ENCODE measurements at places on chromosomes 2 and 18. TPM values are rescaled to one million over a fixed set of nuclear protein-coding genes. Genes with fewer than 3 reads are reported as not detected.

Gene HOXD4
- 27.8 TPM for total RNA-seq

Gene TNFRSF11A
- 5.4 TPM for total RNA-seq

Gene TP53I3
- 45.1 TPM for total RNA-seq

Gene DHRS9
- 2.2 TPM for total RNA-seq

Gene CROCC2
- total RNA-seq, result 0.13 TPM

Gene PRKAG3
- total RNA-seq, result not detected

Gene G6PC2
- not detected for total RNA-seq

Gene DUSP2
- 11.8 TPM for total RNA-seq

Gene STK17B
- 41.0 TPM for total RNA-seq

Gene PIK3C3
- total RNA-seq, result 70.7 TPM

Gene IL18RAP
- total RNA-seq, result 2.0 TPM

Gene TTC21B
- total RNA-seq, result 15.2 TPM

Gene IL36G
- not detected for total RNA-seq

- H3K4me3 ChIP-seq, result no peak overlapping the region
- no peaks in the 10 kb centered on the region for H3K27me3 ChIP-seq
- no peaks in the 10 kb centered on the region for H3K4me1 ChIP-seq
- H3K36me3 ChIP-seq, result no peaks in the 10 kb centered on the region
Measured at GRCh38 chr2:65716698-65717097, 284.3 kb upstream of the SPRED2 start.

GRCh38 chr2:174473796-174474195 lies 13.0 kb downstream of the GPR155 start:
- no peaks in the 10 kb centered on the region for H3K36me3 ChIP-seq
- no peak for DNase-seq
- no peaks in the 10 kb centered on the region for H3K27me3 ChIP-seq
- no peak overlapping the region for H3K27ac ChIP-seq

DNA sequence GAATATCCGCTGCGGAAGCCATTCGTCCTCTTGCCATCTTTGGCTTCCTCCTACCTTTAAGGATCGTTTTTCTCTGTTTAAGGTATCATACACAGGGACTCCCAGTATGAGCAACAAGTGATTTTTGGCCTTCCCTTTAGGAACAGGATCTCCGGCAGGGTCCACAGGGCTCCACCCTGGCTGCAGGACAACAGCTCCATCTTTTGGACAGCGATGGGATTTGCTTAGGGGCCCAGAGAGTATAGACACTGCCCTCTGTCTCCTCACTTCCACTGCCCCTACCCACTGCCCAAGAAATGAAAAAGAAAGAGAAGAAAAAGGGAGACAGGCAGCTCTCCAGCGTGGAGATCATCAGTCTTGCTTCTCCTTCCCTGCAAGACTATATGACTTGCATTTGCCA lies 224.5 kb downstream of the UXS1 start:
- no peak overlapping the region for H3K27ac ChIP-seq
- no peaks in the 10 kb centered on the region for H3K4me1 ChIP-seq
- H3K36me3 ChIP-seq, result no peaks in the 10 kb centered on the region
- H3K27me3 ChIP-seq, result no peaks in the 10 kb centered on the region

DNA sequence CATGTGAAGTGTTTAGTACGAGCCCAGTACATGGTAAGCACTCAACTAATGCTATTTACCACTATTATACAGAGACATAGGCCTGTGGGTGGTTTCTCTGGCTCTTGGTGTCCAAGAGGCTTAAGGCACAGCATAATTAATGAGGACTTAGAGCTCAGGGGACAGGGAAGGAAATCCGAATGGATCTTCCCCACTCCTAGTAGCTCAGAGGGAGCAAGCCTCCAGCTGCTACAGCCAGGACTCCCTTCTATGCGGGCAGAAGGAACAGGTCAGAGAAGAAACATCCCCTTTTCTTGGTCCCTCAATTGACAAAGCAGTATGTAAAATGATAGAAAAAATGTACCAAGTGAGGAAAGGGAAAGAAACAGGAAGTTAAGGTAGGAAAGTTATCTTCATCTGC lies 261.3 kb upstream of the STON1 start:
- no peaks in the 10 kb centered on the region for H3K27me3 ChIP-seq
- H3K36me3 ChIP-seq, result no peaks in the 10 kb centered on the region
- DNase-seq, result no peak
- no peaks in the 10 kb centered on the region for H3K4me1 ChIP-seq

DNA sequence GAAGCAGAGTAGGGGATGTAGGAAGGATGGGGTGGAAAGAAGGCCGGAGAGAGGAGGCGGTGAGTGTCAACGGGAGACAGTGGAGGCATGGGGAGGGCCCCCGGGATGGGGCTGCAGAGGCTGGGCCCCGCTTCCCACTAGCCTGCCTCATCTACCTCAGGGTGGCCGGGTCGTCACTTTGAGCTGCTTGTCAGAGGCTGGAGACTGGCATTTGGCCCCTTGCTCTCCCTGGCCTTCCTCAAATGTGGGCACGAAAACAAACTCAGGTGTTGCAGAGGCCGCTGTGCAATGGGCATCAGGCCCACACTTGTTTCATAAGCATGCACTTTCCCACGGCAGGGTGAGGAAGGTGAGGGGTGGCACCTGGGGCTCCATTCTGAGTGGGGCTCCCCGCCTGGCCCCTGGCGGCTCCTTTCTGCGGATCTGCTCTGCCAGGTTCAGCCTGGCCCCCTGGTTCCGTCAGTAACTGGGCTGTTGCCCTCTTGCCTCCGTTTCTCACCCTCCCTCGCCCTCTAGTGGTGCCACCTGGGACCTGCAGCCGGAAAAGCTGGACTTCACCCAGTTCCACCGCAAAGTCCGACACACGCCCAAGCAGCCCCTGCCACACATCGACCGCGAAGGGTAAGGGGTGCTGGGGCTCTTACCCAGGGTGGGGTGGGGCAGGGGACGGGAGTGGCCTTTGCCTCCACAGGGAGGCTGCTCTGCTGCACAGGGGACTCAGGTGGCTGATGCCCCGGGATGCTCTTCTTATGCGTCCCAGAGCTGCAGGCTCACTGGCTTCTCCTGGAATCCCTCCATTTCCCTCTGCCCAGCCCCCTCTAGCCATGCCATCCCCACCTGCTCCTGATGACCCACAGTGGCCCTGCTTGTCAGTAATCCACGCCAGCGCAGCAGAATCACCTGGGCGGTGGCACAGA lies 125.4 kb downstream of the CTIF start:
- H3K27me3 ChIP-seq, result no peaks in the 10 kb centered on the region
- H3K4me1 ChIP-seq, result peaks cover 5% of the 10 kb centered on the region
- H3K36me3 ChIP-seq, result no peaks in the 10 kb centered on the region
- H3K4me3 ChIP-seq, result no peak overlapping the region
- no peak overlapping the region for H3K27ac ChIP-seq

GRCh38 chr2:230318190-230319121 lies 8.5 kb upstream of the SP140L start:
- H3K4me1 ChIP-seq, result no peaks in the 10 kb centered on the region
- no peak overlapping the region for H3K27ac ChIP-seq
- no peaks in the 10 kb centered on the region for H3K27me3 ChIP-seq

DNA sequence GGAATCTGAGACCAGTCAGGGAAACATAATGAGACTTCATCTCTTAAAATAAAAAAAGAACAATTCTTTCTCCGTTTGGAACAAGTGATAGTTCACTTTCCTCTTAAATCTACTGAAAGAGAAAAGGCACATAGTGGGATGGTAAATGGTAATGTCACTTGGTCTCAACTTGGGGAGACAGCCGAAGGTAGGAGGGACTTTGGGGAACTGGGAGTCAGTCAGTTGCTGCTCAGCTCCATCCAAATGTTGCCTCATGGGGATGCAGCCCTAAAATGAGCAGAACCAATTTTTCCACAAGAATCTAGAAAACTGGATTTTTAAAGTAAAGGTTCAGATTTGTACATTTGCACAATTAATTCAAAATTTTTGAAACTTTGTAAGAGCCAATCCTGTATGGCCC lies 19.2 kb downstream of the RASGRP3 start:
- no peak overlapping the region for H3K27ac ChIP-seq
- DNase-seq, result no peak
- no peaks in the 10 kb centered on the region for H3K27me3 ChIP-seq
- H3K4me3 ChIP-seq, result no peak overlapping the region
- H3K36me3 ChIP-seq, result no peaks in the 10 kb centered on the region
- H3K4me1 ChIP-seq, result no peaks in the 10 kb centered on the region

GRCh38 chr18:51622702-51623101 lies 425.2 kb upstream of the MEX3C start:
- no peak overlapping the region for H3K27ac ChIP-seq
- DNase-seq, result no peak
- H3K4me3 ChIP-seq, result no peak overlapping the region
- H3K36me3 ChIP-seq, result no peaks in the 10 kb centered on the region
- no peaks in the 10 kb centered on the region for H3K4me1 ChIP-seq
- H3K27me3 ChIP-seq, result no peaks in the 10 kb centered on the region

GRCh38 chr2:240742602-240743095 lies 51.0 kb downstream of the AQP12A start:
- H3K4me1 ChIP-seq, result no peaks in the 10 kb centered on the region
- no peak overlapping the region for H3K27ac ChIP-seq
- DNase-seq, result no peak
- H3K4me3 ChIP-seq, result no peak overlapping the region

- H3K4me1 ChIP-seq, result no peaks in the 10 kb centered on the region
- H3K27ac ChIP-seq, result no peak overlapping the region
- H3K4me3 ChIP-seq, result no peak overlapping the region
- no peaks in the 10 kb centered on the region for H3K36me3 ChIP-seq
- DNase-seq, result no peak
Measured at GRCh38 chr18:50142441-50143120, 52.4 kb downstream of the MYO5B start.

DNA sequence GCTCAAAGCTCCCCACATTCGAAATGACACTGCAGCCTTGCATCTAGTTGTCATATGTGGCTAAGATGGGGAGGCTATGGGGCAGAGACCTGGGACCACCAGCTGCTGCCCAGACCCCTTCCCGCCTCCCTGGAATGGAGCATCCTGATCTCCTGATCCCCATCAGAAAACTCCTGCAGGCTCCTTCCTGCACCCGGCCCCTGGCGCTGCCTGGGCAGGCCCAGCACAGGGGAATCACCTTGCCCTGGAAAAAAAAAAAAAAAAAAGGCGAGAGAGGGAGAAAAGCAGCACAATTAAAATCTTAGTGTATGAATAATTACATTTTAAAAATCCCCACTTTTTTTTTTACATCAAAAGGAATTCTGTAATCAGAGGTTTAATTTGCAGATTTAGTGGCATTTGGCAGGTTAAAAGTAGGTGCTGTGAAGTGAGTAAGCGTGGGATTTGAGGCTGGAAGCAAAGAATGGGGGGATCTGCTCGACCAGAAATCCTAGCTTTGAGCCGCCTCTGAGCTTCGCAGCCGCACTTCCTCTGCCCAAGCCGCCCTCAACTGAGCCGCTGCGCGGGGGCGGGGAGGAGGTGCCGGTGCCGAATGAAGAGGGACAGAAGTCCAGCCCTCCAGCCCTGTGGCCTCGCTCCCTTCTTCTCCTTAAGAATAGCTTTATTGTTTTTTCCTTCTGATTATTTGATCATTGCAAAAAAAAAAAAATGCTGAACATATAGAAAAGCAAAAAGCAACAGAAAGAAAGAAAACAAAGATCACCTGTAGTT lies 30.0 kb downstream of the THNSL2 start:
- H3K27ac ChIP-seq, result no peak overlapping the region
- no peaks in the 10 kb centered on the region for H3K4me1 ChIP-seq
- peak overlapping the region; percentile 14 for H3K4me3 ChIP-seq
- DNase-seq, result peak; percentile 66
- no peaks in the 10 kb centered on the region for H3K27me3 ChIP-seq

- H3K27ac ChIP-seq, result no peak overlapping the region
- H3K4me3 ChIP-seq, result no peak overlapping the region
- H3K4me1 ChIP-seq, result no peaks in the 10 kb centered on the region
- peak; percentile 53 for DNase-seq
- H3K27me3 ChIP-seq, result no peaks in the 10 kb centered on the region
Measured at GRCh38 chr18:76506395-76506794, 11.4 kb upstream of the ZNF516 start.

GRCh38 chr2:205936446-205936845 lies 149.5 kb downstream of the INO80D start:
- H3K4me3 ChIP-seq, result no peak overlapping the region
- no peak overlapping the region for H3K27ac ChIP-seq
- H3K36me3 ChIP-seq, result no peaks in the 10 kb centered on the region
- no peaks in the 10 kb centered on the region for H3K4me1 ChIP-seq

- H3K36me3 ChIP-seq, result no peaks in the 10 kb centered on the region
- H3K4me1 ChIP-seq, result no peaks in the 10 kb centered on the region
- no peak for DNase-seq
- H3K4me3 ChIP-seq, result no peak overlapping the region
- H3K27me3 ChIP-seq, result no peaks in the 10 kb centered on the region
Measured at GRCh38 chr2:151576080-151576479, 158.2 kb downstream of the NEB start.

DNA sequence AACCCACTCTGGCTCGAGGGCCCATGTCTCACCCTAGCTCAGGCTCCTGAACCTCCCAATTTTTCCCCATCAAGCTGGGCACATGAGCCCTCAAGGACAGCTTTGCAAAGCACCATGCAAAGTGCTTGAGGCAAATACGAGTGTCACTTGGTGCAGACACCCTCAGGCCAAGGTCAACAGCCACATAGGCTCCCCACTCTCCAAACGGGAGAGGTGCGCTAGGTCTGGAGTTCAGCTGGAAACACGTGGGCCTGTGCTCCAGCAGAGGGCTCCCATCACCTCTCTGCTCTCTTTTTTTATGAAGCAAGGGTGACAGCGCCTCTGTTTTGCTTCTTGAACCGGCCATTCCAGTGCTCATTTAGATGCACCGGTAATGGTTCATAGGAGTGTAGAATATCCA lies 11.9 kb upstream of the ARHGAP25 start:
- H3K4me3 ChIP-seq, result no peak overlapping the region
- H3K27me3 ChIP-seq, result no peaks in the 10 kb centered on the region
- DNase-seq, result no peak
- no peak overlapping the region for H3K27ac ChIP-seq
- no peaks in the 10 kb centered on the region for H3K4me1 ChIP-seq
- H3K36me3 ChIP-seq, result no peaks in the 10 kb centered on the region

DNA sequence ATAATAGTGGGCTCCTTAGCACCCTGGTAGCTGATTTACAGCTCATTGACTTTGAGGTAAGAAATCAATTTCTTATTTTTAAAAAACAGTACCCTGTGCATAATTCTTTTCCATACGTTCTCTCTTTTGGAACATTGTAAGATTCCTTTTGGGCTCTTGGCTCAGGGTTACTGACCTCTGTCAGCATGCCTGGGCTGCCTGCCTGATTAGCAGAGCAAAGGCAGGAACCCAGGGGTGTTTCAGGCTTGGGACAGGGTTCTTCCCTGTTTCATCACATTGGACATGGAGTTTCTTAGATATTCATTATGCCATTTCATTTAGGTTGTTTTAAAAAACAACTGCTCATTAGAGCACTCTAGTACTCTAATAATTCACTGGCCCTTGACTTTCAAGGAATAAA lies 73.8 kb upstream of the ITM2C start:
- H3K4me3 ChIP-seq, result no peak overlapping the region
- no peaks in the 10 kb centered on the region for H3K36me3 ChIP-seq
- no peak overlapping the region for H3K27ac ChIP-seq
- H3K4me1 ChIP-seq, result no peaks in the 10 kb centered on the region

- no peak overlapping the region for H3K27ac ChIP-seq
- no peaks in the 10 kb centered on the region for H3K4me1 ChIP-seq
- no peak overlapping the region for H3K4me3 ChIP-seq
- no peaks in the 10 kb centered on the region for H3K27me3 ChIP-seq
- no peaks in the 10 kb centered on the region for H3K36me3 ChIP-seq
Measured at GRCh38 chr2:215635071-215635787, 199.4 kb upstream of the FN1 start.

- H3K4me3 ChIP-seq, result no peak overlapping the region
- no peak for DNase-seq
- no peaks in the 10 kb centered on the region for H3K27me3 ChIP-seq
- no peaks in the 10 kb centered on the region for H3K36me3 ChIP-seq
- no peak overlapping the region for H3K27ac ChIP-seq
- no peaks in the 10 kb centered on the region for H3K4me1 ChIP-seq
Measured at GRCh38 chr2:177042311-177042710, 170.3 kb upstream of the HNRNPA3 start.
